ENCODE measurements at places on chromosomes 3 and 15.

GRCh38 chr3:52181543-52181942 lies 16.4 kb upstream of the ALAS1 start:
- no peak for DNase-seq

DNA sequence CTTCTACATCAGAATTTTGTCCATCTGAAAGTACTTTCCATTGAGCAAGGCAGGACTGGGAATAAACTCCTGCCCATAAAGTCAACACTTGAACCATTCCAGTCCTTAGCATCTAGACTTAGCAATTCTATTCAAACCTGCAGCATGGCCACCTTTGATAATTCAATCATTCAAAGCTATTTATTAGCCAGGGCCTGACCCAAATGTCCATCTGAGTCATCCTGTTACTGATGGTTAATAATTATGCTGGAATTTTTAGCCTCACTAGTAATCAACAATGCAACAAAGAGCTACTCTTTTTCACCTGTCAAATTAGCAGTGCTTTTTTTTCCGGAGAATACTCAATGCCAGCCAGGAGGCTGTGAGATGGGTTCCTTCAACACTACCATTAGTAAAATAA lies 72.7 kb upstream of the SNRK start:
- DNase-seq, result no peak

DNA sequence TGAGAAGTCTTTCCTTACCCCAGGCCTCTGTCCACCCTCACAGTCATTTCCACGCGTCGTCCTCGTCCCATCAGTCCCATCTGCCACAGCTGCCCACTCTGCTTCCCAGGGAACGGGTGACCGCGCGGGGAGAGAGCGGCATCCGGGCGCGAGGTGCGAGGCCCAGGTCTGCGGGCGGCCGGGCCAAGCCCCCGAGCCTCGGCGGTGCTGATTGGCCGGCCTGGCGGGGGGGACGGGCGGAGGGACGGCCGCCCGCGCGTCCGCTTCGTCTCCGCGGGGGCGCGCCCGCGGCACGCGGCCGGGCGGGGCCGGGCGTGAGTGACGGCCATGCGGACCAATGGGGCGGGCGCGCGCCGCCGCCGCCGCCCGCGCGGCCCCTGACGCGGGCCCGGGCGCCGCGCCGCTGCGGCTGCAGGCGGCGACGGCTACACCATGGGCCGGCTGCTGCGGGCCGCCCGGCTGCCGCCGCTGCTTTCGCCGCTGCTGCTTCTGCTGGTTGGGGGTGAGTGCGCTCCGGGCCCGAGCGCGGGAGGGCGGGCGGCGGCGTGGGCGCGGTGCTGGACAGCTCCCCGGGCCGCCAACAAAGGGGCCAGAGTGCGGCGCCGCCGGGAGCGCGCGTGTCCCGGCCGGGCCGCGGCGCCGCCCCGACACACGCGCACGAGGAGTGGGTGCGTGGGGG lies at the start of gene PODXL2:
Gene PODXL2, plus strand, starts transcription at position 398 of the 679 bp plus-strand sequence. Its CDS starts 35 bp downstream, at position 433.
- no peak for DNase-seq

DNA sequence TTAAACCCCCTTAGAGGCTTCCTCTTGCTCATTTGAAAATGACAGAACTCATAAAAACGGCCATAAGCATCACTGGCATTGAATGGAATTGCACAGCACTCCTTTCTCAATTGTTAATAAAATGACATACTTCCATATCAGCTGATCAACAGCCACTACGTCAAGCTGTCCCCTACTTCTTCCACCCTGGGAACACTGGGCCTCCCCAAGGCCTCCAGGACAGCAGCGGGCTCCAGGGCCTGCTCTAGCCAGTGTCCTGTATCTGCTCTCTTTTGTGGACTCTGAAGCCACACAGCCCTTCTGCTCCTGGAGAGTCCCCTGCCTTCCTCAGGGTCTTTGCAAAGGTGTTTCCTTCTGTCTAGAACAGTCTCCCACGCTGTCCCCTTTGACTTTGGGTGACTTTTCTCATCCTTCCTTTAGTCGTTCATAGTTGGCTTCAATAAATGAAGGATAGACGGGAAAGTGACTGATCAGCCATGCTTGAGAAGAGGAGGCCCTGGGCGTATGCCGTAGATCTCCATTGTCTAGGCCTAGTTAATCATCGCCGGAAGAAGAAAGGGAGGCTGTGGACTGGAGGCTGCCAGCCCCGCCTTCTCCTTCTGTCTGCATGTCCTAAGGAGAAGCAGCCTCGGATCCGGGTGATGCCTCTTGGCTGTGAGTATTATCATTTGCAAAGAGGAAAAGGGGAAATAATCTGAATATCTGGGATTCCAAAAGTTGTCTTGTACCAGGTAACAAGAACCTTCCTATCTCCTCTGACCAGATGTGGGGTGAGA lies 4.7 kb upstream of the THSD4 start:
- DNase-seq, result no peak

- DNase-seq, result no peak
Observed at GRCh38 chr3:142263112-142263511, 37.7 kb upstream of the GK5 start.

DNA sequence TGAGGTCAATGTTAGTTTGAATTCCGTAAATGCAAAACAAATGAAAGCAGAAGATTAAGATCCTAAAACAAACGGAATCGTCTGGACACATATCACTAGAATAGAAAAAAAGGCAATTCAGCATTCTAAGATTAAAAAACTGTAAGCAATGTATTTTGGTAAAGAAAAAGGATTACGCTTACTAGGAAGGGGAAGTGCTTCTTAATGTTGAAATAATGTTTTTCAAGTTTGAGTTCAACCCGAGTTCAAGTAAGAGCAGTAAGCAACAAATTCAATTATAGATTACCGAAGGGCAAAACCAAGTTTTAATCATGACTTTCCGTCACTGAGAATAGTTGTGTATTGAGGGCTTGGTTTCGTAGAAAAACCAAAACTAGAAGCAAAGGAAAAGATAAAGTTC lies 637 bp downstream of the CIP2A start:
- no peak for DNase-seq

DNA sequence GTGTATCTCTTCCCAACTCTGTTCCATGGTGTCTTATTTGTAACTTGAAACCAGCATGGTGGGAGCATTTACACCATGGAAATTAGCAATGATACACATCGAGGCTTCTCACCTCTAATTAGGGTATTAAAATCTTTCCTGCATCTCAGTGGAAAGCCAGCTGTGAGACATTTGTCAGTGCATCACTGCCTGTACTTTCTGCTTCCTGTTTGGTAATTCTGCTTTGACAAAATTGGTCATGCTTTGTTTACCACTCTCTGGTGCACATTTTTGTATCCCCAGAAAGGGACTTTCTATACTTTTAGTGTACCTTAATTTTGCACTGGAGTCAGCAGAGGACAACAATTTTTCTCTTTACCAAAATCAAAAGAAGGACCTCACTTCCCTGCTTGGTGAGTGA lies 402.1 kb downstream of the PDCD6IP start:
- no peak for DNase-seq

GRCh38 chr3:13002398-13003124 lies 70.7 kb downstream of the IQSEC1 start:
- no peak for DNase-seq

DNA sequence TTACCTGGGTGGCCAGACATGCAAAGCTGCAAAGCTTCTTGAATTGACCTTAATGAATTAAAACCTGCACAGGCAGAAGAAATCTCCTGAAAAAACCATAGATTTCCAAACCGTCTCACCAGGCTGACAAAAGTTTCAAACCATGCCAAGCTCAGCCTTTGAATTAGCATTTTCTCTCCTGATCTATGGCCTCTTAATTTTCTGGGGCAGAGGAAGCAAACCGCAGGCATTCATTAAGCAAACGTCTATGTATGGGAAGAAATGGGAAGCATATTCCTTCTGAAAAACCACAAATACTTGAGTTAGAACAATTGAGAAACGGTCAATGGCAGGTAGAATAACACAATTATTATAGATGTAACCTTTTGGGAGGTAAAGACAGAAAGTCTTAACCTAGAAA lies 500.2 kb upstream of the NR2F2 start:
- no peak for DNase-seq

DNA sequence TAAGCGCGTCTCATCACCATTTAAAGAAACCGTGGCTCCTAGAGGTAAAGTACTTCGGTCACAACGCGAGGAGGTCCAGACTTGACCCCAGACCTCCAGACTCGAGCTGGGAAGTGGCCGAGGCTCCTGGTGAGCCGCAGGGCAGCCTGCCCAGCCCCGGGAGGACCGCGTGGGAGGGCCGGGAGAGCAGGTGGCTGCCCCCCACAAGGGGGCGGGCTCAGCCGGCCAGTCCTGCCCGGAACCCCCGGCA lies at the start of gene SLC27A2:
Gene SLC27A2, plus strand, starts transcription at position 228 of the 250 bp plus-strand sequence. CDS start 232 bp downstream, outside the sequence.
- no peak for DNase-seq

- no peak for DNase-seq
Observed at GRCh38 chr3:36677331-36678007, 86.9 kb downstream of the DCLK3 start.

DNA sequence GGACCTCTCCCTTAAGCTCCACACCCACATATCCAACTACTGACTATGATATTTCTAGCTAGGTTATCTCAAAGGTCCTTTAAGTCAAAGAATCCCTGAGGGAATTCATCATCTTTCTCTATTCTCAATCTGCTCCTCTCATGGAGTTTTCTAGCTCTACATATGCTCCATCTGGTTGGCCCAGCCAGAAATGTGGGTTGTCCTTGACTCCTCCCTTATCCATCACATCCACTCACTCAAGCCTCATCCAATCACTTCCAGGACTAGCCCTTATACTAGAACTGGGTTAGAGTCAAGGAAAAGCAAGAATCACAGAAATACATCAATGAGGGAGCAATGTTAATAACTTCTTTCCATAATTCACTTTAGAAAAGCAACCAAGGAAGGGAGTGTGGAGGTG lies 45.4 kb downstream of the ZNF106 start:
- no peak for DNase-seq

DNA sequence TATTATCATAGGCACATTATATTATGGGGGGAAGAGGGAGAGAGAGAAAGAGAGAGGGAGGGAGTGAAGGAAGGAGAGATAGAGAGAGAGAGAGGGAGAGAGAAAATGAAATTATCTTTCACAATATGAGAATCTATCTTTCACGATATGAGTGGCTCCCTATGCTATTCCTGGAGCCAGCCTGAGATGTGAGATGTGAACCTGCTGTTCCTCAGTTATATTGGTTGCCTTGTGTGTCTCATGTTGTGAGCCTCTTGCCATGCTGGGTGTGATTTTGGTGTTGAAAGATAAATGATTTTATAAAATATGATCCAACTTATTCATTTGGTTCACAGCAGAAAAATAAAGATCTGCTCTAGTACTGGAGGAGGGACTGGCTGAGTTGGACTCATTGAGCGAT lies 148.7 kb downstream of the PPM1L start:
- DNase-seq, result no peak

DNA sequence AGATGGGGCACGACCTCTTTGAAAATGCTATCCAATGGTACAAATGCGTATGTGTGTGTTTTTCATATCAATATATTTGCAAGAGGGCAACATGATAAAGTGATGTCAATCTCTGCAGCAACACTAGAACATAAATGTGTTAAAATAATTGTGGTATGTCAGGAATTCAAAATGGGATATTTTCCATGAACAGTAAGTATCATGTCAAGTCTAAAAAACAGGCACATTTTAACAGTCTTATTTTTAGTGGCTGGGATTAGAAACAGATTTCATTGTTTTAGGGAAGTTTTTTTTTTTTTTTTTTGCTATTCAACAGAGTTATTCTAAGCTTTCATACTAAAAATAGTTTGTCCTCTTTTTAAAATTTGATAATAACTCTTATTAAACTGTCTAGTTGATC lies 209.8 kb downstream of the GAP43 start:
- DNase-seq, result no peak

- no peak for DNase-seq
Observed at GRCh38 chr3:133412183-133413132, 12.6 kb downstream of the BFSP2 start.

DNA sequence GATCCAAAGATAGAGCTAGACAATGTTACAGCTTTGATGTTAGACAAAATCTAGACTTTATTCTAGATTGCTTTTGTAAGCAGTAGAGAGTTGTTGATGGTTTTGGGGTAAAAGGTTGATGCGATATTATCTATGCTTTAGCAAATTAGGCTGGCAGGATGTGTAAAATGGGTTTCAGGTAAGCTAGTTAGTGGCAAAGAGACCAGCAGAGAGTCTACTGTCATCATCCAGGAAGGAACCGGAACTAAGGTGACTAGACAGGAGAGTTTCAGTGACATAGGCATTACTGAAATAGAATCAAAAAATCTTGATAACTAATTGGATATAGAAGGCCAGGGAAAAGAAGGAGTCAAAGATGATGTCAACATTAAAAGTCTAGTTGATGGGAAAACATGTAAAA lies 11.1 kb downstream of the OR5K2 start:
- no peak for DNase-seq

DNA sequence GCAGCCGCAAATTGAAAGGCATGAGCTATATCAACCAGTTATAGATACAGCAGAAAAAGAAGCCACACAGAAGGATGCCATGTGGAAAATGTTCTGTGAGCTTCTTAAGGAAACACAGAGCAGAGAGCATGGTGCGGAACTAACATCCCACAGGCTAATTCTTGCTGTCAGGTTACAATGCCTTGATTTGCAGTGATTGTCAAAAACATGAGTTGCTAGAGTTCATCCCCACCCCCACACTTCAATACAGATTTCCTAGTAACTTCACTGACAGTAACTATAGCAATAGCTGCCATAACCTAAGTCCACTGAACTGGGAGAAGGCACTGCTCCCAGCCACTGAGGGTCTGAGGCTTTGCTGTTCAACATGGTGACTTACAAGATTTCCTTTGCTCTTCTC lies 821.6 kb downstream of the SQOR start:
- DNase-seq, result no peak

DNA sequence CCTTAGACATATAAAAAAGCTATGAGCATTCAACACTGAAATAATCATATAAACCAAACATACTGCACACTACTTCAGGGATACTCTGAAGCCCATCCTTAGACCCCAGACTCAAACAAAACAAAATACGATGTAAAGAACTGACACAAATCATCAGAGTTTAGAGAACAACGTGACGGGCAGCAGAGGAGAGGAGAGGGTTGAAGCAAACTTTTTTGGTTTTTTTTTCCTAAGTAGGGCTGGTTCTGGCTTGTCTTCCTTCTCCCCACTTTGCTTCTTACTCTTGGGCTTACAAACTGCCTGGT lies 34.7 kb downstream of the GAP43 start:
- no peak for DNase-seq

- DNase-seq, result no peak
Observed at GRCh38 chr3:68033867-68034266, 379.5 kb upstream of the SUCLG2 start.
